Aorta (tissue), 5 donors: ENCODE measurements at places on chromosomes 12 and 14. TPM values are rescaled to one million over a fixed set of nuclear protein-coding genes. Genes with fewer than 3 reads are reported as not detected.

DNA sequence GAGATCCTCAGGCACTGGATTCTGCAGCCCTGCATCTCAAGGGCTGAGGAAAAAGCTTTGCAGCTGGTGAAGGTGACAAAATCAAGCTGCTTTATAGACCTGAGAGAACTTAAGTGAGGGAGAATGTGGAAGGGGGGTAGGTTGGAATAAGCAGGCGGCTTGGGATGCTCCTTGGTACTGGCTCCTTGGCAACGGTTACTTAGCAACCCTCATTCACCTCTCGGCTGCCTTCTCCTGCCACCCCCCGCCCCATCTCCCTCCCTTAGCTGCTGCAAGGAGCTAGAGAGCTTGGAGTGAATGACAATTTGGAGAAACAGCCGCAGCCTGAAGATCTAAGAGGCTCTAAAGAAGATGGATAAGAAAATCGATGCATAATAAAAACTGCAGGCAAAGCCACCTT, 44.1 kb upstream of the CISTR start:
- no peak for DNase-seq

GRCh38 chr14:100267990-100268389, 29.0 kb downstream of the YY1 start:
- DNase-seq = no peak

GRCh38 chr14:103087343-103087835, 3.4 kb downstream of the LBHD2 start:
- DNase-seq = no peak

DNA sequence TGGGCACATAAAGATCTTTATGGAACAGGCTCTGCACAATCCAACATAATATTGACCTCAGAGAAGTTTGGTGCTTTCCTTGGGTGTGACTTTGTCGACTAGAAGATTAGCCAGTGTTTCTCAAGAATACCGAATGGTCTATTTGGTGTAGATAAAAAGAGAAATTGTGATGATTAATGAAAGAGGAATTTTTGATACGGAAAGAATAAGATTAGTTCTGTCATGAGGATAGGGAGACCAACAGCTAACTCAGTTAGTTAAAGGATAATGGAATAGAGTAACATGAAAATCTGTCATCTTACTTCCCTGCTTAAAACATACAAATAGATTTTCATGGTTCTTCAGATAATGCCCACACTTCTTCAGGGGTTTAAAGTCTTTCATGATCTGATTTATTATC, 24.2 kb downstream of the PTPRO start:
- DNase-seq = no peak

DNA sequence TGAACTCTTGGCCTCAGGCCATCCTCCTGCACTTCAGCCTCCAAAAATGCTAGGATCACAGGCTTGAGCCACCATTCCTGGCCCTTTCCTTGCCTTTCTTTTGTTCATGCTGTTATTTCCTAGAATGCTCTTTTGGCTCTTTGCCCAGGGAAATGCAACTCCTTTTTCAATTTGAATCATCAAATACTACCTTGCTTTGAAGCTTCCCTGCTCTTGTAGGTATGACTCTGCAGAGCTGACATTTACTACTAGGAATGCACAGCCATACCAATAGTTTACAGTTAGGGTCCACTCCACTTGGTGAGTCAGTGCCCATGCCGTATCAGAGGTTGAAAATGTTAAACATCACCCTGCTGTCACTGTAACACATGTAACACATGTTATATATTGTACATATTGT, 107.0 kb upstream of the CRY1 start:
- no peak for DNase-seq

ADCY4 gene
- 45.7 TPM for total RNA-seq
